ENCODE measurements at places on chromosomes 2 and 18.

DNA sequence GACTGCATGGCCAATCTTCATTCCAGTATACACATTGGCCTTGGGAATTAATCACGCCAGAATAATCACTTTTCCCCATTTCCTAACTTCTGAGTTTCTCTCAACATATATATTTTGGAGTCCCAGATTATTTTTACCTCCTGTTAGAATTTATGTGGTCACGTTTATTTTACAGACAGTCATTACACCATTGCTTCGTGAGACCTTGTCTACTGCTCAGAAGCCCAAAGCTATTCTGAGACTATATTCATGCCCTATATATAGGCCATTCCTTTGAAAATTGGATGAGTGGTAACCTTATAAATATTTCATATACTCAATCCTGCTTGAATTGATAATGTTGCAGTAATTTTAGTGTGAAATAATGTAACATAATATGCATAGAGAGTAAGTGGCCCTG is 610.0 kb upstream of the CDH2 start:
- DNase-seq: no peak

DNA sequence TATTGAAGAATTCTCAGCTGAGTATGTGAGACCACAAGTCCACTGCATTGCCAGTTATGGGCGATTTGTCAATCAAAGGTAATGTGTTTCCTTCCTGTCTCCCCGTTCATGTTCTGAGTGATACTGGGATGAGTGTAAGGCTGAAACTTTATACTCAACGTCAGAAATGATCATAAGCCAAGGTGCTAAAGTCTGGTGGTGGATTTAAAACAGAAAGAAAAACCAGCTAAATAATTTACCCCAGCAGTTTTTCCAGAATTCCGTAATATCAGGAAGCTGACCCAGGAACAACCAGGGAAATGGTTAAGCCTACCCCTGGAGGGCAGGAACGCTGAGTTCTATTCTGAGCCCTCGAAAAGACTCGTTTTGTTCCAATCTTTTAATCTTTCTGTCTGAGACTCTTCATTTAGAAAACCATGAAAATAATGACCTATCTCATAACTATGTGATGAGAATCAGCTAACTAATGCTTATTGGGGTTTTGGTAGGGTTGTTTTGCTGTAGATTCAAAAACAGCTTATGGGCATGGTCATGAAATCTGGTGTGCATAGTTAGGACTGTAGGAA is 149.6 kb downstream of the LAMA3 start:
- no peak for DNase-seq

DNA sequence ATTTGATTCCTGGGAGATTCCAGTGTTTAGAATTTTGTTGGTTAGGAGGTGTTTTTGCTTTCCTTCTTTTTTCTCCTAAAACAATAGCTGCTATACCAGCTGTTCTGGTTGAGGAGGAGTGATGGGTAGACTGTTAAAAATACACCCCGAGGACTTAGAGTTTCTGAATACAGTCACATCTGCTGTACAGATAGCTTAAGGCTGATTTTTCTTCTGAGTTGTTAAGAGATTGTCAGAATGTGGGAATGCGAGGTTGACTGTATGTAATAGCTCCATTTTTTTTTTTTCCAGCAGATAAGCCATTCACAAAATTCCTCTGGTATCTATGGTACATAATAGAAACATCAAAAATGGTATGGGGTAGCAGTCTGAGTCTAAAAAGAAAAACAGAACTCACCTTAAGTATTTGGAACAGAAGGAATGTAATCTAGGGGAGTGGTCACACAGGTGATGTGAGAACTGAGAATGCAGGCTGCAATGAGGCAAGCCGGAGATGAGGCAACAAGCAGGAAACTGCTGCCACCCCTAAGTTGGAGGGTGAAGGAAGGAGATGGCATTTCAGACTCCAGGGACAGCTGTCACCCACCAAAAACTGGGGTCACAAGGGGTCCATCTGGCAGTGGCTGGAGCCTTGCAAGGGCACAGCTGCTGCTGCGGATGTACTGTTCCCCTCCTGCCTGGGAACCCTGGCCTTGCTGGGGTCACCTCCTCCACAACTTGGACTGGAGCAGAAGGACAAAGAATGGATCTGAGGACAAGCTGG is 2.4 kb downstream of the DGKD start:
- no peak for DNase-seq

DNA sequence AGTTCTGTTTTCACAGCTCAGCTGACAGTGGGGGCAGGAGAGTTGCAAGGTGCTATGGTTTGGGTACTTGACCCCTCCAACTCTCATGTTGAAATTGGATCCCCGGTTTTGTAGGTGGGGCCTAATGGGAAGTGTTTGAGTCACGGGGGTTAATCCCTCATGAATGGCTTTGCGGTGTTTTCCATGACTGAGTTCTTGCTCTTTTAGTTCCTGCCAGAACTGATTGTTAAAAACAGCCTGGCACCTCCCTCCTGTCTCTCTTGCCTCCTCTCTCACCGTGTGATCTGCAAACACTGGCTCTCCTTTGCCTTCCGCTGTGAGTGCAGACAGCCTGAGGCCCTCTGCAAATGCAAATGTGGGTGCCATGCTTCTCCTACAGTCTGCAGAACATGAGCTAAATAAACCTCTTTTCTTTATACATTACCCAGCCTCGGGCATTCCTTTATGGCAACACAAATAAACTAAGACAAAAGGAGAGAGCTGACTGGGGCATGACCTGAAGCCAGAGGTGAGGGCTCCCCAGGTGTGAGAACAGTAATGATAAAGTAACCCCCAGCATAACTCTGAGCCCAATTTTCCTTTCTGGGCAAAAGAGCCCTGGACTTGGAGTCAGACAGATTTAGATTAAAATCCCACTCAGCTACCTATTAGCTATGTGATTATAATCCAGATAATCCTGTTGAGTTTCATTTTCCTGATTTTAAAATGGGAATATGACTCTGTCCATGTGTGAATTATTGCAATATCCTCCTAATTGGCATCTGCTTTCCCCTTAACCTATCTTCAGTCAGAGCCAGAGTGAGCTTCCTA is 64.9 kb upstream of the CAPN13 start:
- DNase-seq: no peak

GRCh38 chr2:26685341-26685740 is 7.2 kb upstream of the KCNK3 start:
- no peak for DNase-seq

DNA sequence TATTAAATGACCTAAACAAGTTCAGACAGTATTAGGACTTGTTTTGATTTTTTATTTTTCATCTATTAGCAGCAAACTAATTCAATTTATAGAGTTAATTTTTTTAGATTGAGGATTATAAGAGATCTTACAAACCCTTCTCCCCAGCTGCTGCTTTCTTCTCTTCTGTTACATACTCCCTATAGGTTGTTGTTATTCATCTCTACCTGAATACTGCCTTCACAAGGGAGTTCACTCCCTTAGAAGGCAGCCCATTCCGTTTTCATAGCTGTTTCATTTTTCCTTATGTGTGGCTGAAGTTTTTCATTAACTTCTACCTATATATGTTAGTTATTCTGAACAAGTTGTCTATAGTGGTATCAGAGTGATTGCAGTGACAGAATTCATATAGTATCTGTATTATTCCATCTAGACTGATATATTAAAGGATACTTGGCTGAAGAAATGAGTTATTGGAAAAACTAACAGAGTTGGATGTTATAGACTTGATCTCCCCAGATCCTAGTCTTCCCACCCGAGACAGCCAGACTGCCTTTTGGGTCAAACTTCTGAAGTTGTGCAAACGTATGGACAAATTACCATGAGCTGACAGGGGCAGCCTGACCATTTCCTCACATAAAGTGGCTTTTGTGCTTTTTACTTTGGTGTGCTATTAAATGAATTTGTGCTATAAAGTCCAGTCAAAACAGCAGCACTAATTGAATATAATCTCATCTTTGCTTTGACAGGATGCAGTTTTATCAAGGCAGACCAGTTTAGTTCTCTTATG is 8.7 kb downstream of the GLS start:
- DNase-seq: no peak

DNA sequence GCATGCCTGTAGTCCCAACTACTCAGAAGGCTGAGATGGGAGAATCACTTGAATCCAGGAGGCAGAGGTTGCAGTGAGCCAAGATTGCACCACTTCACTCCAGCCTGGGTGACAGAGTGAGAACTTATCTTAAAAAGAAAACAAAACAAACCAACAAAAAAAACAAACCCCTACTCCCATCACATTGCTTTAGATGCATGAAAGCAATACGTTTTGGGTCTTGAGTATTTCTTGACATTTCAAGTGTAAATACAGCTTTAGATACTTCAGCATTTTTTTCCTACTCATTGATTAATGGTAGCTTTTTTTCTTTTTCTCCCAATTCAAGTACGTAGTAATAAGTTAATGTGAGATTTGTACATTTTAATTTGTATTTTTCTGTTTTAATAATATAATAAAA is 20.3 kb downstream of the RASGRP3 start:
- no peak for DNase-seq

DNA sequence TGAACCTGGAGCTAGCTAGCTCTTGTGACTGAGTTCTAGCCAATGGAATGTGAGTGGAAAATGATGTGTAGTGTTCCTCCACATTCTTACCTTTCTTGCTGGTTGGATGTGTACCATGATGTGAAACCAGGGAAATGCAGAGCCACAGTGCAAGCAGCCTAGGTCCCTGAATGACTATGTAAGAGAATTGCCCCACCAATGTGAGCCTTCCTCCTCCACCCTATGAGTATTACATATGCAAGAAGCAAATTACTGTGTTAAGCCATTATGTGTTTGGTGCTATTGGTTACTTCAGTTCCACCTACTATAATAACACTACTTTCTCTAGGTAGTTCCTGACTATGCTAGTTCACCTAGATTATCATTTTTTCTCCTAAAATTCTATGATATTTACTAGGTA is 39.6 kb downstream of the LCLAT1 start:
- no peak for DNase-seq

- DNase-seq: no peak
Measured at GRCh38 chr2:235005603-235006259, 53.9 kb downstream of the SH3BP4 start.

DNA sequence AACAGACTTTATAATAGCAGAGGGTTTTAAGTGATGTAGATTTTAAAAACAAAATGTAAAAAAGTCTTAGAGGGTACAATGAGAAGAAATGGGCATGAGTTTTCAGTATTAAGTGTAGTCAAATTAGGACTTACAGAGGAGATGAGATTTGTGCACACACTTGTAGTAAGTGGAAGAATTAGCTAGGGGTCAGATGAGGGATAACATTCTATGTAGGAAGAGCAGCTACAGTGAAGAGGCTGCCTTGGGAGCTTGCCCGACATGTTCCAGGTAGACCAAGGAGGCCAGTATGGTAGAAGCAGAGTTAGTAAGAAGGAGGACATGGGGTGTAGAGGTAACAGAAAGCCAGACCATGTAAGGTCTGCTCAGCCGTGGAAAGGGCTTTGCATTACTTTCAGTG is 189.2 kb upstream of the DSEL start:
- no peak for DNase-seq

- DNase-seq: no peak
Measured at GRCh38 chr18:28086670-28087552, 90.0 kb downstream of the CDH2 start.

GRCh38 chr2:106981491-106981890 is 95.5 kb upstream of the ST6GAL2 start:
- DNase-seq: no peak

DNA sequence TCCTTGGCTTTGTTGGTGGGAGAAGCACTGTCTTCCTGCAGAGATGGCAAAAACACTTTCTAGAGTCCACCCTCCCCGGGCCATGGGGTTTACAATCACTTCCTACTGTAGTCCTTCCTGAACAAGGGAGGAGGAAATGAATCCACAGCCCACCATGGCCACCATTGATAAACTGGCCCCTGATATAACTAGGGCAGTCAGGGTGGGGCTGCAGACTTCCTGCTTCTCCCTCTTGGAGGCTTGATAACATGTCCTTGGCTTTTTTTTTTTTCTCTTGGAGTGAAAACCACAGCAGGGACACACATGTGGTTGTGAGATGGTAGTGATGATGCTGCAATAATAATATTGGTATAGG is 437.8 kb downstream of the ZNF521 start:
- no peak for DNase-seq

DNA sequence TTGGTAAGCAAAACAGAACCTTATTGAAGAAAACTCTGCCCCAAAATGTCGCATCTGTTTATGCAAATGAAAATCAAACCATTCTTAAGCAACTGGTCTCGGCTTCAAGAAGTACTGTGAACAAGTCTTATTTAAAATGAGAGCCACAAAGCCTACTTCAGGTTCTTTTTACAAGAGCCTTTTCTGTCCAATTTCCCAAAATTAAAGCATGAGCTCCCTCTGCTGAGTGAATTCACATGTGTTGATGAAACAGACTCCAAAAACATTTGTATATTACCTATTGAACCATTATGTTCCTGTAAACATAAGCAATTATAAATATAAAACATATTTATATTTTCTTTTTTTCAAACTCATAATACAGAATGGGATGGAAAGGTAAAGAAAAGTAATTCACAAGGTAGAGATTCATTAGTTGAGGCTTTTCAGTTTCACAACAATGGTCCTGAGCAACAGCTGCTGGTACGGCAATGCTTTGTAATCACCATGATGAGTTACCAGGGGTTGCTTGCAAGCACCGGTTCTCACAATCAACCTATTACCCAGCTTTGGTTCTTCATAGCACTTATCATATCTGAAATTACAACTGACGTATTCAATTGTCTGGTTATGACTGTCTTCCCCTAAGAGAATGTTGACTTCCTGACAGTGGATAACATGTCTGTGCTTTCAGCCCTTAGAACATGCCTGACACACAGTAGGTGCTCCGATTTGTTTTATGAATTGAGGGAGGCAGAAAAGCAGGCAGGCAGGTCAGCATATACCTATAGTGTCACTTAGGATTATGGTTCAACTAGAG is 108.4 kb upstream of the BZW1 start:
- no peak for DNase-seq

DNA sequence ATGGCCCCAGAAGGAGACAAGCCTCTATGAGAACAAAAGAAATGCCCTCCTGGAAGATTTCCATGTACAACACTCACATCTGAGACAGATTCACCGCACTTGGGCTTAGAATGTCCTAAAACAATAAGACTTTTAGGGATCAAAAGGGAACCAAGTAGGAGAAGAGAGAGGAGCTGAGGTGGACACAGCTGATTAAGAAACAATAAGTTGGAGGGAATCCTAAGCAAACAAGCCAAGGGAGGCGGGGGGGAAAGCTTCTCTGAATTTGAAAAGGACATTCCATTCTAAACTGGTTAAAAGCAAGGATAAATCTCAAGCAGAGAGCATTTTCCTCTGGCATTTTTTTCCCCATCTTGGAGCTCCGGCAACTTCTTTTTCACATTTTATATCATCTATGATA is 9.9 kb downstream of the ACVR1 start:
- DNase-seq: no peak

- DNase-seq: no peak
Measured at GRCh38 chr2:48233005-48233404, 296.9 kb upstream of the STON1 start.

DNA sequence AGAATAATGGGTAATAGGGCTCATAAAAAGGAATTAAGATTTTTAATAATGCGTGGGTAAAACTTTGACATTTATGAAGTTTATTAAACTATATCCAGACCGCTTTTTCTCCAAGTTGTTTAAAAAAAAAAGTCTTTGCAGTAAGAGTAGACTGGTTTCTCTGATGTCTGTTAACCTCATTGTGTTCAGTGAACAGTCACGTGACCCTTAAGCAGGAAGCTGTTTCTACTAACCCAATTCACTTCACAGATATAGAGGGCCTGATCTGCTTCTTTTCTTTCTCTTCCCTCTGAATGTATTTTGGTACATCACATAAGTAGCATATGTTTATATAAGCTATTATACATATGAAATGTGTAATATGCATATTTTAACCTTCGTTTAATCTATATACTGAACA is 1011.3 kb upstream of the CELF4 start:
- no peak for DNase-seq

Measured in T-helper 9 cell (primary cell).